Endodermal cell (in vitro differentiated cells): ENCODE measurements at places on chromosomes 4 and X. TPM values are rescaled to one million over a fixed set of nuclear protein-coding genes. Genes with fewer than 3 reads are reported as not detected.
A peak's percentile ranks its signal among the peaks of the same experiment; 100 is the strongest.

GRCh38 chrX:136168929-136169735, 21.8 kb downstream of the FHL1 start:
- H3K27me3 ChIP-seq, result no peaks in the 10 kb centered on the region
- H3K4me1 ChIP-seq, result peaks cover 9% of the 10 kb centered on the region
- peak; percentile 79 for DNase-seq
- H3K4me3 ChIP-seq, result no peak overlapping the region
- H3K27ac ChIP-seq, result peak overlapping the region; percentile 38

DNA sequence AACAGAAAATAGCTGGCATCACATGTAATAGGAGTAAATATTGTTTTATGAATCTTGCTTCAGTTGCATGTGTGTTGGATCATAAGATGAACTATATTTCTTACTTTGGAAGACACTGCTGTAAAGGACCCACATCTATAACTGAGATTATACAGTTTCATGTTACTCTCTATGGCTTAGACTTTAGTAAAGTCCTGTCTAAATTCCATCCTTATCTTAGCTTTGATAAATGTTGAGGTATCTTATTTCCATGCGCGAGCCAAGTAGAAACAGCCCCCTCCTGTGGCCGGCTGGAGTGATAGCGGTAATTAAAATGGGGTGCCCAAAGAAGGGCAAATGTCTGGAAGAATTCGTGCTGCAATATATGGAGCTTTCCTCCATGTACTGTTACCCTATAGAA, 43.0 kb downstream of the CCDC158 start:
- no peak overlapping the region for H3K4me3 ChIP-seq
- H3K27ac ChIP-seq, result peak overlapping the region; percentile 30
- H3K36me3 ChIP-seq, result no peaks in the 10 kb centered on the region
- H3K4me1 ChIP-seq, result no peaks in the 10 kb centered on the region
- H3K27me3 ChIP-seq, result no peaks in the 10 kb centered on the region
- DNase-seq, result peak; percentile 76

DNA sequence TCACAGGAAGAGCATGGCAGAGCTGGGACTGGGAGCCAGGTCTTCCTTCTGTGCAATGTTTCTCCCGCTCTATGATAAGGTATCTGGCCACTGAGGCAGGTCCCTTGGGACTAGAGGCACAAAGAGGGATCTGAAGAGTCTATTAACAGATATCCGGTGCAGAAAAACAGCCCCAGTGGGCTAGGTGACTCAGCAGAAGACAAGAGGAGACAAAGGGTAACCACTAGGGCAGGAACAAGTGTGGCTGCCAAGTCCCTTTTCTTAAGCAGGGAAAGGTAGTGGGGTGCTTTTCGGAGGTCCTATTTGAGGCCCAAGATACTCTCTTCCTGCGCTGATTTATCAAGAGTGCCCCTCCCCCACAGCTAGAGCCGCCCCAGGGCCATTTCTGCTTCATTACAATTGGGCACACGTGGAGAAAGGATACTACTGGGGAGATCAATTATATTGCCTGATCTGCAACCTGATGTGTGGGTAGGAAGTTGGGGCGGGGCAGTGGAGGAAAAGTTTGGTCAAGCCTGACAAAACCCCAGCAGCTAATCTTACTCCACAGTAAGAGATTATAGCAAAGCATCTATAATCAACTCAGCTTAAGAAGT, at the start of gene DGAT2L6:
Gene DGAT2L6 (plus strand): TSS at position 546 of the 596 bp plus-strand sequence. CDS start 100 bp downstream, outside the sequence.
- H3K27ac ChIP-seq, result no peak within 1 kb of the TSS
- H3K36me3 ChIP-seq, result no peaks in the 10 kb centered on the region
- H3K4me3 ChIP-seq, result no peak within 1 kb of the TSS
- H3K4me1 ChIP-seq, result no peaks in the 10 kb centered on the region

The TLR7 gene
- not detected in 2 replicates for total RNA-seq

DNA sequence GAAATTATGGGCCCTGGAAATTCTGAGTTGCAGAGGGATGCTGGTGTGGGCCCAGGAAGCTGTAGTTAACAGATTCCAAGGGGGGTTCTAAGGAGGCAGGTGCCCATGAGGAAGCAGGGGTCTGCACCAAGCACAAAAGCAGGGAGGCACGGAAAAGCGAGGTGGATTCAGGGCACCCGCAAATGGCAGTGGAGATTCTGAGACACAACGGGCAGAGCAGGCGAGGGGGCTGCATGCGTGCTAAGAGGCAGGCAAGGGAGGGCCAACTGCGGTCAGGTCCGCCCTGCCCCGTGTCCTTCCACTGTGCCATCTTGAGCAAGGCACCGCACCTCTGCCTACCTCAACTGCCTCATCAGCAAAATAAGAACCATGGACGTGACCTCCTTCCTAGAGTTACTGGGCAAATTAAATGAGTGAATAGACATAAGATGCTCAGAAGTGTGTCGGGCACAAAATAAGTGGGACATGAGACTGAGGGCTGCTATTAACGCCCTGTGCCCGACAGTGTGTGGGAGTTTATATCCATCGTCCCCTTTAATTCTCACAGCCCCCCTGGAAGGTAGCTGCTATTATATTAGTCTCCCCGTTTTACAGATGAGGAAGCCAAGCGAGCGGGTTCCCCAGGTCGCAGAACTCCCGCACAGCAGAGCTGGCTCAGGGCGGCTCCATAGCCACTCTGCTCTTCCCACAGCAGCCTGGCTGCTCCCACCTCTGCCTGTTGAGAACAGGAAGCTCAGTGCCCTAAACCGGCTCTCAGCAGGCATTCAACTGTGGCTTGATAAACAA, 67.6 kb downstream of the PPP2R2C start:
- H3K4me1 ChIP-seq, result no peaks in the 10 kb centered on the region
- peak; percentile 64 for DNase-seq
- H3K36me3 ChIP-seq, result no peaks in the 10 kb centered on the region
- H3K27me3 ChIP-seq, result no peaks in the 10 kb centered on the region

DNA sequence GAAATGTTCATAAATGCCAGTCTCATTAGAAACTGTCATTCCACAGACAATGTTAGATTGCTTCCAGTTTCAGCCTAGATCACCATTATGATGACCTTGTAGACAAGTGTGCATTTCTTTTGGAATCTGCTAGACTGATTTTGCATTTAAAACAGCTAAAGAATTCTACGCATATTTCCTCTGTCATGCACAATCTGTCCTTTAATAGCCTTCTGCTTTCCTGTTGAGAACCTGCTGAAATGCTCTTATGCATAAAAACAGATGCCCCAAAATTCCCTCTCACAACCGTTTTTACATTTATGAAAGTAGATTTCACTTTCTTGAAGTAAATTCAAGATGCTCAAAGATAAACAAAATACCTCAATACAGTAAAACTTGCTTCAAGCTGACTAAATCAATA, 673.3 kb downstream of the GALNTL6 start:
- no peaks in the 10 kb centered on the region for H3K27me3 ChIP-seq
- no peaks in the 10 kb centered on the region for H3K36me3 ChIP-seq
- no peak for DNase-seq

DNA sequence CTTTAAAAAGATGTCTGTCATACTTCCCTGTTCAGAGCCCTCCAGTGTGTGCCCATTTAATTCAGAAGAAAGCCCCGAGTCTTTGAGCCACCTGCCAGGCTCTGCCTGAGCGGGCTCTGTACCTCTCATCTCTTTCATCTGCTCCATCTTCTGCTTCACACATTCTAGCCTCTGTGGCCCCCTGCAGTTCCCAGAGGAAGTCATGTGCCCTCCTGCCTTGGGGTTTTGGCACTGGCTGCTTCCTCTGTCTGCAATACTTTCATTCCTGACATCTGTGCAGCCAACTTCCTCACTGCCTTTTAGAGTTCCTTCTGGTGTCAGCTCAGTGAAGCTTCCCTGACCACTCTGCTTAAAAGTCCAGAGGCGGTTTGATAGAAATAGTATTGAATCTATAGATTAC, 6.2 kb upstream of the STK32B start:
- H3K36me3 ChIP-seq, result no peaks in the 10 kb centered on the region
- H3K27ac ChIP-seq, result no peak overlapping the region
- no peaks in the 10 kb centered on the region for H3K27me3 ChIP-seq
- no peaks in the 10 kb centered on the region for H3K4me1 ChIP-seq
- no peak for DNase-seq

The ZFP92 gene
- total RNA-seq, result 0.31 and 0.43 TPM in 2 replicates
